CD4-positive, alpha-beta T cell treated with Interleukin-15 for 4 hours (primary cell): ENCODE measurements at places on chromosomes 4 and X.

DNA sequence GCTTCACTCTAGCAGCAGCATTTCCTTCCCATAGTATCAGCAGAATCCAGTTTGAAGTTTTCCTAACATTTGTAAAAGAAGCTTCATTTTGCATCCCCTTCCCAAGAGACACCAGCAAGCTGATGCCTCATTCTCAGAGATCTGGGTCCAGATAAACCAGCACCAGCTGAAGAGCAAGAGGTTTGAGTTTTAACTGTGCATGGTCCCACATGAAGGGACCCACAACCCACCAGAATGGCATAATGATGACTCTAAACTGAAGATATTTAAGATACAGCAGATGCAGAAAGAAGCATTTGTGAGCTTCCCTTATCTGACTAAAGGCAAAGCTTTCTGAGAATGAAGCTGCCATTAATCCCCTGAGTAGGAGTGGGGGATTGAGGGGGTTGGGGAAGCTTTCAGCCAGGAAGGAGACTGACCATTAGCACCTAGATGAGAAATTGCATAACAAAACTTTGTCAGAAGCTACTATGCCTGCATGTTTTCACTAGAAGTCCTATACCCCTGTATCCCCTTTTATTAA lies 18.6 kb downstream of the NUDT6 start:
- DNase-seq = no peak

DNA sequence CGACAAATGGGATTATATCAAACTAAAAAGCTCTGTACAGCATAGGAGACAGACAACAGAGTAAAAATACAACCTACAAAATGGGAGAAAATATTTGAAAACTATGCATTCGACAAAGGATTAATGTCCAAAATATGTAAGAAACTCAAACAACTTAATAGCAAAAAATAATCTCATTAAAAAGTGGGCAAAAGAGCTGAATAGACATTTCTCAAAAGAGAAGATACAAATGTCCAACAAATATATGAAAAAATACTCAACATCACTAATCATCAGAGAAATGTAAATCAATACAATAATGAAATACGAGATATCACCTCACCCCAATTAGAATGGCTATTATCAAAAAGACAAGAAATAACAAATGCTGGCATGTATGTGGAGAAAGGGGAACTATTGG lies 272.9 kb downstream of the KLHL13 start:
- no peak for DNase-seq

DNA sequence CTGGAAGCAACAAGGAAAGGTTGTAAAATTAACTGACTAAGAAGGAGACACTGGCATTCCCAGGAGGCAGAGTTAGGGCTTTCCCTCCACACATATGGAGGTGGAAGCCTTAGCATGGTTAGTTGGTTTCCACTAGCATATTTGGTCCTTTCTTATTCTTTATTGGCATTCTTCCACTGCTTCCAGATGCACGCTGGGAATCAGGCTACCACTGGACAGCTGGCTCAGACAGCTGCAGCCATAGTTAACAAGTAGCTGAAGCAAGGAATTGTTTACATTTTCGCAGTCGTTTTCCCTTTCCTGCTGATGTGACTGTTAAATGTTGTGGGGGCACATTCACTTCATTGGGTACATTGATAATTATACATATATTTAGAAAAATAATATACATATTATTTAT lies 169.2 kb downstream of the GRIA2 start:
- no peak for DNase-seq

DNA sequence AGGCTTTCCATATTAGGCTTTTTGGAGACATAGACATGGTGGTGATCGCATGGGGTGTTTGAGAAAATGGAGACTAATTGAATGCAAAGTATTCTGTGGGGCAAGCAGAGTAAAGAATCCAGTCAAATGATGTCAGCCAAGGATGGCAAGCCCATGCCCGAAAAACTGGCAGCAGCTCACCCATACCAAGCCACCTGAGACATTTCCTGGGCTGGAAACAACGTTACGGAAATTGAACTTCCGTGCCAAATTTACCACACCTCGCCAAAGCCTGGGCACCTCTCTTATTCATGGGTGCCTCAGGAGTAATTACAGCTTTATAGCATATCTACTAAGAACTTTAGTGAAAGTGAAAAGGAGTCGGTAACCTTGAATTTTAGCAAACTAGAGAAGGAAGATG lies 166.4 kb downstream of the CBR4 start:
- DNase-seq = no peak

DNA sequence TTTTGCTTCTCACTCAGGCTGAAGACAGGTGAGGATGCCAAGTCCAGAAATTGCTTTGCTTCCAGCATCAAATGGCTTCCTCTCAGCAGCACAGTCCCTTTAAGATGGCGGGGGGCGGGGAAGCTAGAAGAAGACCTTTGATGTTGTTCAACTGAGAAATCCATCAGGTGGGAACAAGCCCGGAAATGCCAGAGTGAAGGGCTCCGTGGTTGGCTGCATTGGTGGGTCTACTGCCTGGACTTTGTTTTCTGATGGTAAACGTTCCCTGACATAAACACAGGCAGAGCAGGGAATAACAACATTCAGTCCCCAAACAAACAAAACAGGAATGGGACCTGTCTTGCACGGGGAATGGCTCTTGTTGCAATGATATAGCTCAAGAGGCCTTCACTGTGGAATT lies 37.3 kb downstream of the APLN start:
- no peak for DNase-seq

GRCh38 chr4:70728091-70728490 lies 6.3 kb downstream of the RUFY3 start:
- no peak for DNase-seq

GRCh38 chr4:17356926-17357325 lies 155.0 kb downstream of the QDPR start:
- DNase-seq = no peak

GRCh38 chr4:151238477-151238876 lies 38.5 kb upstream of the PRSS48 start:
- DNase-seq = no peak
